Naive thymus-derived CD8-positive, alpha-beta T cell (primary cell): ENCODE measurements at places on chromosomes 13 and 19. TPM values are rescaled to one million over a fixed set of nuclear protein-coding genes. Genes with fewer than 3 reads are reported as not detected.

- no peak for DNase-seq
These were observed 21.9 kb downstream of the ATP11A start for GRCh38 chr13:112711528-112712265.

- DNase-seq = no peak
These were observed 65.8 kb upstream of the SERP2 start for GRCh38 chr13:44307844-44308243.

GRCh38 chr13:110024645-110024980, 238.2 kb upstream of the IRS2 start:
- no peak for DNase-seq

- no peak for DNase-seq
These were observed 63.5 kb upstream of the ANKRD10 start for GRCh38 chr13:110978390-110978789.

- DNase-seq = no peak
These were observed 70.1 kb upstream of the IPO5 start for GRCh38 chr13:97883396-97883795.

DNA sequence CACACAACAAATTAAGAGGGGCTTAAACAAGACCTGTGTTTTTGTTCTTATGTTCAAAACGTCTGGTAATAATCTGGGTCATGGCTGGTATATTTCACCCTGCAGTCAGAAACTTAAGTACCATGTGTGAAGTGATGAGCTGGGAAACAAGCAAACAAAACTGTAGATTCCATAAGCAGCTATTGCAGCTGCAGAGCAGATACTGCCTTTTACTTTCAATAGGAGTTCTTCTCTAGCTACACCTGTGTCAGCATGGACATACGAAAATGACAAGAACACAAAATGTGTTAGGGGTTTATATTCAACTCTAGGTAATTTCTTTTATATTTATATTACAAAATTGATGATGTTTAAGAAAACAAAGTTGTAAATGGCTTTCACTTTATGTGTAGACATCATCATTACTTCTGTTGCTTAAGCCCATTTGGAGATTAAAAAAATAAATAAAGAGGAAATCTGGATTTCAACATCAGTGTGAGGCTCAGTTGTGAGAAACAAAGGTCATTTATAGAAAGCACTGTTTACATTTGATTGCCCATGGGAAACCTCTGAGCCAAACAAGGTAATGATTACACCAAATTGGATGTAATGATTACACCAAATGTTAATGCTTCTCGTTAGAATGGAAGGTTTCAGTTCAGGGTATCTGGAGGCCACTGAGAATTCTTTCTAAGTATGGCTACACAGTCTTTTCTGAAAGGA, 451.0 kb upstream of the SLC10A2 start:
- no peak for DNase-seq

DNA sequence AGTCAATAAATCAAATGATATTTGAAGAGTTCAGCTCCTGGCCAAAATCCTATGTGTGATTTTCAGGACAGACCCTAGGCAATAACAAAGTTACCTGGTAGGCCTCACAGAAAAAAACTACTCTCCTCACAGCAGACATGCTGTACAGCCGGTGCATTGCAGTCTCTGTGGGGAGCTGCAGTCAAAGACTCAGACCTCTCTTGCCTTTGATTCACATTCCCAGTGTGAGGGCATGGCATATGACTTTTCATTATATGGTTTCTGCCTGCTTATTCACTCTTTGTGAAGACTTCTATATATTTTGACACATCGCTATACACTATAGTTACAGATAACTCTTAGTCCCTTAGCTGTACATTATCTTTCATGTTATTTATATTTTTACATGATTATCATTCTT, 2684.3 kb upstream of the PCDH20 start:
- no peak for DNase-seq

DNA sequence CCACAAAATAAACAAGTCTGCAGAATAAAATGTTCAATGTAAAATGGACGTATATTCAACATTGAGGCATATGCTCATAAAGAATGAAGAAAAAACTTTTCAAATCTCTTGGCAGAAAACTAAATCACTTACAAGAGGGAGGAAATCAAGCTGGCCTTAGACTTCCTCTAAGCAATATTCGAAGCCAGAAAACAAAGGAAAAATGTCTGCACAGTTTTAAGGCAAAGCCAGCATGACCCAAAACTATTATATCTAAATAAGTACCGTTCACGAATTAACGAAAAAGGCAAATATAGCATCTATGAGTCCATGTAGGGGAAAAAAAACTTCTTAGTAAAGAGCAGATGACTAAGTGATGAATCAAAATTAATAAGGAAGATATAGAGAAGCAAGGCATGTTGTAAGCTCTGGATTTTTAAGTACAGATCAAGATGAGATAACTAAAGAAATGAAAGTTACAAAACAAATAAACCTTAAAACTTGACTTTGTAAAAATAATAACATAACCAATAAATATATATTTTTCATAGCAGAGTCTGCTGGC, 101.3 kb downstream of the KCNRG start:
- no peak for DNase-seq

DNA sequence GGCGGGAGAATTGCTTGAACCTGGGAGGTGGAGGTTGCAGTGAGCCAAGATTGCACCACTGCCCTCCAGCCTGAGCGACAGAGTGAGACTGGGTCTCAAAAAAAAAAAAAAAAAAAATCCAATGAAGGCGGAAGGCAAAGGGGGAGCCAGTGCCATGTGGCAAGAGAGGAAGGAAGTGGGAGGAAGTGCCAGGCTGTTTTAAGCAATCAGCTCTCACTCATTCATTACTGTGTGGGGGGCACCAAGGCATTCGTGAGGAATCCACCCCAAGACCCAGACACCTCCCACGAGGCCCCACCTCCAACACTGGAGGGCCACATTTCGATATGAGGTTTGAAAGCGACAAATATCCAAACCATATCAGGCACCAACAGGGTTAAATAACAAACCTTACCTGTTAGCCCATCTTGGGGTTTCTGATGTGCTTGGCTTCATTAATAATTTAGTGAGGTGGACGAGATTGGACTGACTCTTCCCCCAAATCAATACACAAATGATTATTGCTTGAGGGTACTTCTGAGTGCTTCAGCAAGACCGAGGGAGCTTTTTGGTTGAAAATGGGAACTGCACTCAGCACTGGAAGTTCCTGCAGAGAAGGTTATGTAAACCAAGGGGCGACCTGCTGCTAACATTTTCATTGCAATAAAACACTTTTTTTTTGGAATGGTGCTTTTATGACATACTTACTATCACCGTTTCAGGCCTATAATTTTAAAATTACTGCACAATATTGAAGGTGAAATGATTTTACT, 7.5 kb upstream of the LRP3 start:
- DNase-seq = no peak

DNA sequence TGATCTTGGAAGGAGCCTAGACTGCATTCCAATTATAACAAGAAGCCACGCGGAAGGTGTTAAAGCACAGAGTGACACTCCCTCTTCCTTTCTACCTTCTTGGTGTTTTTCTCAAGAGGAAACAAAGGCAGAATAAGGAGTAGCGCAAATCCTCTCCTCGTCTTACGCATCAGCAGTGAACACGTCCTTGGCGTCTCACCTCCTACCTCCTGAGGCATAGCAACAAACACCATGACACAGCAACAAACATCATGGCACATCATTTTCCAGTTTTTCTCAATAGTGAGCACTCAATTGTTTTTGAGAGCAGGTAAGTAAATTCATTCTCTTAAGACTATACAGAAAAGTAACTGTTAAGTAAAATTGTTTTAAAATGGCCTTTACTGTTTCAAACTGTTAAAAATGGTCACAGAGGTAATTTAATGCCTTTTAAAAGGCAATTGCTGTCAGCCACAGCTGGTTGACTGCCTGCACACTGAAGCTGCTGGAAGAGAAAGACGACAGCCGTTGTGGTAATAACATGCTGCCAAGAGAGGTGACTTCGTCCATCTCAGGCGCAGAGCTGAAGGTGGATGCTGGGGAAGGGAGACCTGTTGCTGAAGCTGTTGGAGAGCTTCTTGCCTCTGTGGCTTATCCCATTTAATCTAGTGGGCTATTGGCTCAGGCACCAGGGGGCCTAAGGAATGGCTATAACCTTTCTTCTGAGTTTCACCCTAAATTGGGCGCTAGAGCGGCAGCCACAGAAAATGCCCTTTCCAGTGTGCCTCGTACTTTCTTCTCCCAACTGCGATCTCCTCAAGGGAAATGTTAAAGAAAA, 703.7 kb downstream of the UQCRFS1 start:
- no peak for DNase-seq

DNA sequence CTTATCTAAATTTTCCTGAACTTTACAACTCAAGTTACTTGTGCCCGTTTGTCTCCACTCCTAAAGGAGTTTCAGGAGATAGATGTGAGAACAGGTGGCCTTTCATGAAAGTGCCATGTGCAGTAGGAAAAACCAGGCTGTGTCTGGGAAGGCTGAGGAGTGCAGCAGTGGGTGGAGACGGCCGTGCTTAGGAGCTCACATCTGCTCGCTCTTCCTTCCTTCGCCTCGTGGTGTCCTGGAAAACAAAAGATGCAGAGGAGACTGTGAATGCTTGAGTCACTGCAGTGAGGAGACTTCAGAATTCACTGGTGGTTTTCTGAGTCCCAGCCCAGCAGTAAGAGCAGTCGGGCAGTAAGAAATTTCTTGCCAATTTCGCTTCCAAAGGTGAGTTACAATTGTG, 138.4 kb upstream of the RNF113B start:
- no peak for DNase-seq

- DNase-seq = no peak
These were observed 11.6 kb upstream of the HTR2A start for GRCh38 chr13:46908501-46908900.

GRCh38 chr19:33407140-33407551, 33.6 kb downstream of the CEBPG start:
- no peak for DNase-seq

GRCh38 chr19:3835055-3835435, 33.8 kb downstream of the ZFR2 start:
- DNase-seq = no peak

DNA sequence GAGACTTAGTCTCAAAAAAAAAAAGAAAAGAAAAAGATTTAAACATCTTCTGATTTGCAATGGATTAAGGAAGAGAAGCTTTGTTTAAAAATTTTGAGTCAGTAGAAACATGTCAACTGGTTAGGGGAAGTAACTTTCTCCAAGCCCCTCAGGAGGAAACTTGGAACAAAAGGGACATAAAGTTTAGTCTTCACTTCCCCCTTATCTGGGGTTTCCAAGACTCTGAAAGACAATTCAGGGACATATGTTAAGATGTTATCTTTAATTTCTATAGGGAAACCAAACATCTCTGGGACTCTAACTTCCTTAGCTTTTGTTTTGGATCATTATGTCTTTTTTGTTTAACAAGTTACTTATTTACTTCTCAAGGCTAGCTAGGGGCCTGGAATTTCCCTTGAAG, 20.1 kb upstream of the MRI1 start:
- no peak for DNase-seq

DNA sequence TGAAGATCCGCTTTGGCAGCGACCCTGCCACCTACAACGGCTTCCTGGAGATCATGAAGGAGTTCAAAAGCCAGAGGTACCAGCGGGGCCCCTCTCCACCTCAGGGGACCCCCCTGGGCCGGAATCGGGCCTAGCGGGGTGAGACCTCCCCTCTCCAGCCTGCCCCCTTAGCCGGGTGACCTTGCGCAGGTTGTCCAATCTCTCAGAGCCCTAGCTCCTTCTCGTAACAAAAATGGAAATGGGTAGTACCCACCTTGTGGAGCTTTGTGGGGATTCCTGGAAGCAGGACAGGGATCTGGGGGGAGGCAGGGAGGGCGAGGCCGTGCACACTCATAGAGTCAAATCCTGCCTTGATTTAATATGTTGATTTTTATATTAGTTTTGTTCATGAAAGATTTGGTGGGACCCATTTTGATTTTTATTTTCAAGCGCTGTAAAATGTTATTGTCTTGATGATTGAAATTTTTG, 658 bp downstream of the SIN3B start:
- DNase-seq = no peak

DNA sequence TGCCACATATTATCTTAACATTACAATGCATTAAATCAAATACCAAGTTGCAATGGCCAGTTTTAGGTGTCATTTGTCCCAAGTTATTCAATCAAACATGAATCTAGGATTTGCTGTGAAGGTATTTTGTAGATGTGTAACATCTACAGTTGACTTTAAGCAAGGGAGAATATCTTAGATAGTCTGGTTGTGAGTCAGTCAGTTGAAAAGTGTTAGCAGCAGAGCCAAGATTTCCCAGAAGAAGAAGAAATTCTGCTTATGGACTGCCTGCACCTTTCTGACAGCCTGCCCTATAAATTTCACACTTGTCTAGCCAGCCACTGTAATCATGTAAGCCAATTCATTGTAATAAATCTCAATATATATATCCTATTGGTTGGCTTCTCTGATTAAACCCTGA, 41.3 kb upstream of the INTS6 start:
- DNase-seq = no peak

DNA sequence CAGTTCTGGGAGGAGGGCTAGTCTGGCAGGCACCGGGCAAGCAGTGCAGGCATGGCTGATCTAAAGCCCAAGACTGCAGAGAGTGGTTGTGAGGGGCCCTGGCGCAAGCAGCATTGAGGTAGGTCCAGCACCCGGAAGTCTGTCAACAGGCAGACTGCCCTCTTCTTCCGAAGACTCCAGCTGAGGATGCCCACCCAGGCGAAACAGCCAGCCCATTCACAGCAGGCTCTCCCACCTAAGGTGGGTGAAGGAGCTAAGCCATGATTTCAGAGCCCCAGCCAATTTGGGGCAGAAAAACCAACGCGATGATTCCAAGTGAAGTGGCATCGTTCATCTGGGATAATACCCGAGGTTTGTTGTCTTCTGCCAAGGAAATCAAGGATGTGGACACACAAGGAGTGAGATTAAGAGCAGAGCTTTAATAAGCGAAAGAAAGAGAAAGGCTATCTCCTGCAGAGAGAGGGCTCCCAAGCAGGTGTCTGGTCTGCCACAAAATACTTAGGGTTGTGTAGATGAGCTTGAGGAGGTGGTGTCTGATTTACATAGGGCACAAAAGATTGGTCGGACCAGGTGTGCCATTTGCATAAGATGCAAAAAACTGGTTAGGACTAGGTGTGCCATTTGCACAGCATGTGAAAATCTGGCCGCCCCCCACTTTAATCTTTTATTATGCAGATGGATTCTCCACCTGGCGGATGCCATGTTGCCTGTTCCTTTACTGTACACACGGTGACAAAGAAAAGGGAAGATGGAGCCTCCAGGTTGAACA, 22.6 kb downstream of the FAM124A start:
- DNase-seq = no peak

DNA sequence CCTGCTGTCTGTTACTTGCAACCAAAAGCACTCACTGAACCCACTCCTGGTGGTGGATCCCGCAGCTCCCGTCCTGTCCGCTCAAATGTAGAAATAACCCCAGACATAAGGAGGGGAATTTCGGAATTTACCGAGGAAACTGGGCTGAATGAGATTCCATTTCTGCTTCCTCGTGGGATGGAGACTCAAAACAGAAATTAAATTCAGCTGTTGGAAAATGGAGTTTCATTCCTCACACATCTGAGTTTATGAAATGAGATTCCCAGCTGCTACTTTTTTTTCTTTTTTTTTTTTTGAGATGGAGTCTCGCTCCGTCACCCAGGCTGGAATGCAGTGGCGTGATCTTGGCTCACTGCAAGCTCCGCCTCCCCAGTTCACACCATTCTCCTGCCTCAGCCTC, 44.3 kb downstream of the COLGALT1 start:
- DNase-seq = no peak

- no peak for DNase-seq
These were observed 9.3 kb downstream of the GP6 start for GRCh38 chr19:55028757-55029156.

The ARL11 gene
- 0.15 TPM for polyA plus RNA-seq

The CYP2A6 gene
- polyA plus RNA-seq = not detected

The CYP4F3 gene
- not detected for polyA plus RNA-seq

The FFAR1 gene
- polyA plus RNA-seq = not detected

The DCUN1D2 gene
- 4.8 TPM for polyA plus RNA-seq

The LIM2 gene
- not detected for polyA plus RNA-seq

The PSG2 gene
- polyA plus RNA-seq = not detected

The OLFM4 gene
- not detected for polyA plus RNA-seq

The CYP4F22 gene
- 1.4 TPM for polyA plus RNA-seq

The CLC gene
- not detected for polyA plus RNA-seq
